ENCODE measurements at places on chromosomes 4 and X. TPM values are rescaled to one million over a fixed set of nuclear protein-coding genes. Genes with fewer than 3 reads are reported as not detected.

GRCh38 chr4:178836865-178837264 lies 1394.6 kb upstream of the AGA start:
- no peak for DNase-seq

DNA sequence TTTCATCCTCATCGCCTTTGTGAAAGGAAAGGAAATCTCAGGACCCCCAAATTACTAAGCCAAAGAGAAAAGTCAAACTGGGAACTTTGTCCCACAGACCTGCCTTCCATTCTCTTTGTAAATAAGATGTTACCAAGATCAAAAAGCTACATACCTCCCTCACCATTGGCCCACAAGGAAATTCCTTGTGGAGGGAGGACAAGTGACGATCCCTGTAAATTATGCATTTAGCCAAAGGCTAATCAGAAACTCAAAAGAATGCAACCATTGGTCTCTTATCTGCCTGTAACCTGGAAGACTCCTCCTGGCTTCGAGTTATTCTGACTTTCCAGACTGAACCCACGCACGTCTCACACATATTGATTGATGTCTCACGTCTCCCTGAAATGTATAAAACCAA lies 70.3 kb downstream of the SHOX start:
- DNase-seq: no peak

DNA sequence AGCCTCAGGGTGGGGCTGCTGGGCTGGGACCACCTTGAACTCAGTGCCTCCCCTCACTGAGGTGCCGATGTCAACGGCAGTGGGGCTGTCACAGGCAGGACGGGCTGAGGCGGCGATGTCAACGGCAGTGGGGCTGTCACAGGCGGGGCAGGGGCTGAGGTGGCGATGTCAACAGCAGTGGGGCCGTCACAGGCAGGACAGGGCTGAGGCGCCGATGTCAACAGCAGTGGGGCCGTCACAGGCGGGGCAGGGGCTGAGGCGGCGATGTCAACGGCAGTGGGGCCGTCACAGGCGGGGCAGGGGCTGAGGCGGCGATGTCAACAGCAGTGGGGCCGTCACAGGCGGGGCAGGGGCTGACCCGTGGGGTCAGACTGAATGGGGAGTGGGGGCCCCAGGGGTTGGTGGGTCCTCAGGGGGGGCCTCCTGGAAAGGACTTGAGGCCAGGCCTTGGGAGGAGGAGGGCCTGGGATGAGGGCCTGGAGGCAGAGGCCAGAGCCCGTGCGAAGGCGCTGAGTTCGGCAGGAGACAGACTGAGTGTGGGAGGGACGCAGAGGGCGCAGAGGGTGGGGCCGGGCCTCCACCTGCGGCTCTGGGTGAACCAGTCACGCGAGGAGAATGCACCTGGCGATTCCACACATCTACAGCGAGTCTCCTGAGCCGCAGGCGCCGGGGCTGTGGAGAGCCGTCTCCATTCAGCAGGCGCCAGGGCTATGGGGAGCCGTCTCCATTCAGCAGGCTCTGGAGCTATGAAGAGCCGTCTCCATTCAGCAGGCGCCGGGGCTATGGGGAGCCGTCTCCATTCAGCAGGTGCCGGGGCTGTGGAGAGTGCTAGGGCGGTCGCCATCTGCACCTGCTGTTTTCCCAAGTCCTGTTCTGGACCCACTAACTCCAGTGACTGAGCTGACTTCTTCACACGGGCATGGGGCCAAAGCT lies 22.9 kb downstream of the ATP5ME start:
- no peak for DNase-seq

GRCh38 chrX:136336623-136337022 lies 35.9 kb downstream of the ADGRG4 start:
- DNase-seq: no peak

- DNase-seq: no peak
Measured at GRCh38 chr4:119025420-119025819, 110.2 kb upstream of the MYOZ2 start.

DNA sequence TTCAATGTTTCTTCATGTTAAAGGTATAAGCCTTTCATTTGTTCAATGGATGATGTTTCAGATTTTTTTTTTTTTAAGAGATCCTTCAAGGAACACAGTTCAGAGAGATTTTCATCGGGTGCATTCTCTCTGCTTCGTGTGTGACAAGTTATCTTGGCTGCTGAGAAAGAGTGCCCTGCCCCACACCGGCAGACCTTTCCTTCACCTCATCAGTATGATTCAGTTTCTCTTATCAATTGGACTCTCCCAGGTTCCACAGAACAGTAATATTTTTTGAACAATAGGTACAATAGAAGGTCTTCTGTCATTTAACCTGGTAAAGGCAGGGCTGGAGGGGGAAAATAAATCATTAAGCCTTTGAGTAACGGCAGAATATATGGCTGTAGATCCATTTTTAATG lies 75.8 kb downstream of the NPNT start:
- no peak for DNase-seq

DNA sequence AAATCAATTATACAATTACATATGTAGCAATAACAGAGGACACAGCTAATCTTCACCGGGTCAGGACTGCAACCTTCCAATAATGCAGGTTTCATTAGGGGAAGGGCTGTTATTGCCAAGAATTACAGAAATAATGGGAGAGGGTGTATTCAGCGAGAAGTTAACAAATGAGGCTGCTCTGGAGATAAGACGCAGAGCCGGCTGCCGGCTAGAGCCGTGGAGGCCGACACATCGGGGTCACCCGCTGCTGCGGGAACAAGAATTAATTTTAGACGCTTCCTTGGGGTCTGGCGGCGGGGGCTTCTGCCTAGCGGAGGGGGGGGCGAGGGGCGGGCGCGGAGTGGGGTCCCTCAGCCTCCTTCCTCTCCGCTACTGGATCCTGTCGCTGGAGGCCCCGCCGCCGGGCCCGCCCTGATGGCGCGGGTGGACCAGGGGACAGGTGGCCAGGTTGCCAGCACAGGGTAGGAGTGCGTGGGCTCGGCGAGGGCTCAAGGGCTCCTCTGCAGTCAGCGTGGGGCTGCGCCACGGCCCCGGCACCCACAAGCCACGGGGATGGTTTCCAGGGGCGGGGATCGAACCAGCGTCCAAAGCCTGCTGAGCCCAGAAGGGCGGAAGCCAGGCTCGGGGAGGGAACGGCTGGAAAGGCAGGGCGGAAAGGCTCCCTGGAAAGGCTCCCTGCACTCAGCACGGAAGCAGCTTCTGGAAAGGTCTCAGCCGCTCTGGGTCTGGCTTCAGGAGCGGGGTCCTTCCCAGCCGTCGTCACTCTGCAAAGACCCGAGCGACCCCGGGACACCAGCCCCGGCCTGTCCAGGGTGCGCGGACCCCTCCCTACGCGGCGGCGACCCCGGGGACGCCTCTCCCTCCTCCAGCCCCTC lies 113.8 kb upstream of the NKX1-1 start:
- DNase-seq: no peak

GRCh38 chr4:112637552-112637866 lies 566 bp downstream of the LARP7 start:
- DNase-seq: no peak

FATE1 gene
- not detected for polyA plus RNA-seq

CXorf49 gene
- not detected for polyA plus RNA-seq
